ENCODE measurements at places on chromosomes 13 and 19.
A peak's percentile ranks its signal among the peaks of the same experiment; 100 is the strongest.

- no peak for DNase-seq
Measured at GRCh38 chr13:95710313-95710712, 33.4 kb downstream of the DNAJC3 start.

GRCh38 chr13:51833980-51834379 is 11.0 kb downstream of the TMEM272 start:
- no peak for DNase-seq

DNA sequence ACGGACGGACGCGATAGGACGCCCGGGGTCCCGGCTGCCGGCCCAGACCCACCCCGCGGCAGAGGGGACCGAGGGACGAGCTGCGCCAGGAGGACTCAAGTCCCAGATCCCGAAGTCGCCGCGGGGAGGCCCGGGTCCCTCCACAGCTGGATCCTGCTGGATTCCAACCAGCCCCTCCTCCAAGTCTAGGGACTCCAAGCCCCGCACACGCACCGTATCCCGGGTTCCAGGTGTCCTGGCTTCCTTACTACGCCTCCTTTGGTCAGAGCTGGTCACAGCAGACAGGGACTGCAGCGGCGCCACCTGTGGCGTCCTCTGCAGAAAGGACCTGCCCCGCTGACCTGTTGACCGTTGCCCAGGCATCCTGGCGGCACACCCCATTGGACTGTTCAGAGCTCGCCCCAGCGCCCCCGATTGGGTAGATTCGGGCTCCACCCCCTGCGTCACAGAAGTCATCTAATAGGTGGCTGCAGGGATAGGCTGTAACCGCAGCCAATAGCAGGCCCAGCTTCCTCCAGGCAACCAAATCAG is 29.0 kb upstream of the ZNF709 start:
- no peak for DNase-seq

- DNase-seq, result no peak
Measured at GRCh38 chr13:57992416-57992815, 360.9 kb downstream of the PCDH17 start.

DNA sequence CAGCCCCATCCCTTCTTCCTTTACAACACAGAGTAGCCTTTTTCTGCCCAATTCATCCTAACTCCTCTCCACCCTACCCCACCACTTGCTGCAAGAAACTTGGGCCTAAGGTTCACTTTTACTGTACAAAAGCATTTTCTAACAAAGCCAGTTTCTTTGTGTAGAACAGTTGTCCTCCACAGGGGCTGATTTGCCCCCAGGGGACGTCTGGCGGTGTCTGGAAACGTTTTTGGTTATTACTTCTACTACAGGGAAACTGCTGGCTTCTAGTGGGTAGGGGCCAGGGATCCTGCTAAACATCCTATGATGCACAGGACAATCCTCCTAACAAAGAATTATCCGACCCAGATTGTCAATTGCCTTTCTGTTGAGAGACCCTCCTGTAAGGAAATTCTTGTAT is 7.3 kb upstream of the LMO7 start:
- no peak for DNase-seq

- DNase-seq, result peak; percentile 28
Measured at GRCh38 chr19:7916103-7916954, 1.7 kb downstream of the TGFBR3L start.

DNA sequence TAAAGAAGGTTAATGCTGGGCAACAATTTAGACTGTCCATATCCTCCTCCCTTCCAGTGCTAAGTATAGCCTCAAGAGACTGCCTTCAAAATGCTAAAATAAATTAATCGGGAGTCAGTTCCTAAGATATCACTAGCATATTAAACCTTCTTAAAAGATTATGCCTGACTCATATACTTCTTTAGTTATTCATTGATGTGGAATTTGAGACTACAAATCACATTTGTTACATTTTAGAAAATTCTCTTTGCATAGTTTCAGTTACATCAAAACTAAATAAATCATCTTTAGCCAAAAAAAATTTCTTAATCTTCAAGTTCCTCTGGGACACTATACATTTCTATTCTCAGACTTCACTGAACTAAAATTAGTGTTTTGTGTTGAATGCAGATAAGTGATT is 769.1 kb downstream of the PCDH9 start:
- no peak for DNase-seq

GRCh38 chr13:114020750-114021463 is 47.0 kb upstream of the C13orf46 start:
- no peak for DNase-seq

DNA sequence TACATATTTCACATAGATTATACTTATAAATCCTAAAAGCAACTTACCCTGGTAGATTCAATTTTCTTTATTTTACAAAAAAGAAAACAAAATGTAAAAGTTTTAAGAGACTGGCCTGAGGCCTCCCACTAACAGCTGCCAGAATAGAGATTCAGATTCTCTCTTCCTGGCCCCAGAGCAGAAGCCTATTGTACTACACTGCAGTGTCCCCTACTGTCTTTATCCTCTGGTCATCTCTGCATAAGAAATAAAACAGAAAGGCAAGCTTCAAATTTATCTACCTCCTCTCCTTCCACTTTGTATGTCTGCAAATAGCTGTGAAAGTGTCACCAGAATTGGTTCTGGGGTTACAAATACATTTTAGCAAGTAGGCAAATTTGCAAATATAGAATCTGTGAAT is 1004.1 kb upstream of the PCDH9 start:
- DNase-seq, result no peak

DNA sequence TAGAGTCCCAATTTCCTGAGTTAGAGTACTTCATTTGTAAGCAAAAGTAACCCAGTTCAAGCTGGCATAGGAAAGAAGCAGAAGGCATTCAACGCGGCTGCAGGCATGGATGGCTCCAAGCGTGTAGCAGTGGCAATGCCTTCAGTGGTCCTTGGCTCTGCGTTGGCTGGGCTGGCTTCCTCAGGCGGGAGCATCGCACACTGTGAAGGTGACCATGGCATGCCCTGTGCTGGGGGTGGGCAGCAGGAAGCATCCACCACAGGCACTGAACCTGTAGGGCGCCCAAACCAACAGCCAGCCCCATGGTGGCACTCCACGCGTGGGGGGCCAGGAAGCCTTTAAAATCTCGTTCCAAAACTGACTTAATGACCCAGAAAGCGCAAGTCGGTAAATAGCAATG is 53.6 kb upstream of the SPACA7 start:
- no peak for DNase-seq

- no peak for DNase-seq
Measured at GRCh38 chr13:100789481-100789880, 114.9 kb upstream of the TMTC4 start.

DNA sequence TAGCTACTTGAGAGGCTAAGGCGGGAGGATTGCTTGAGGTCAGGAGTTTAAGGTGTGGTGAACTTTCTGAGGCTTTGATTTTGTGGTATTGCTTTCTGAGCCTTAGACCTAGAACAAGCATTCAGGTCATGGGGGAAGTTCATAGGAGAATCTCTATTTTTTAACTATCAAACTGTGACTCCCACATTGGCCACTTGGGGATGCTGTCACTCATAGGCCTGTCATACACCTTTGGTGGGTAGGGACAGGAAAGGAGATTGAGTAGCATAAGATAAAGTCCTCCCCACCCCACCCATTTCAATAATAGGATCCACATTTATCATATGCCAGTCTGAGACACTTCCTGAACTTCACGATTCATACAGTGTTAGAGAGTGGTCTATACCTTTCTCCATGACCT is 41.9 kb upstream of the PSG2 start:
- no peak for DNase-seq
